Mesothelial cell of epicardium (in vitro differentiated cells): ENCODE measurements at places on chromosomes 7 and 10. TPM values are rescaled to one million over a fixed set of nuclear protein-coding genes. Genes with fewer than 3 reads are reported as not detected.

DNA sequence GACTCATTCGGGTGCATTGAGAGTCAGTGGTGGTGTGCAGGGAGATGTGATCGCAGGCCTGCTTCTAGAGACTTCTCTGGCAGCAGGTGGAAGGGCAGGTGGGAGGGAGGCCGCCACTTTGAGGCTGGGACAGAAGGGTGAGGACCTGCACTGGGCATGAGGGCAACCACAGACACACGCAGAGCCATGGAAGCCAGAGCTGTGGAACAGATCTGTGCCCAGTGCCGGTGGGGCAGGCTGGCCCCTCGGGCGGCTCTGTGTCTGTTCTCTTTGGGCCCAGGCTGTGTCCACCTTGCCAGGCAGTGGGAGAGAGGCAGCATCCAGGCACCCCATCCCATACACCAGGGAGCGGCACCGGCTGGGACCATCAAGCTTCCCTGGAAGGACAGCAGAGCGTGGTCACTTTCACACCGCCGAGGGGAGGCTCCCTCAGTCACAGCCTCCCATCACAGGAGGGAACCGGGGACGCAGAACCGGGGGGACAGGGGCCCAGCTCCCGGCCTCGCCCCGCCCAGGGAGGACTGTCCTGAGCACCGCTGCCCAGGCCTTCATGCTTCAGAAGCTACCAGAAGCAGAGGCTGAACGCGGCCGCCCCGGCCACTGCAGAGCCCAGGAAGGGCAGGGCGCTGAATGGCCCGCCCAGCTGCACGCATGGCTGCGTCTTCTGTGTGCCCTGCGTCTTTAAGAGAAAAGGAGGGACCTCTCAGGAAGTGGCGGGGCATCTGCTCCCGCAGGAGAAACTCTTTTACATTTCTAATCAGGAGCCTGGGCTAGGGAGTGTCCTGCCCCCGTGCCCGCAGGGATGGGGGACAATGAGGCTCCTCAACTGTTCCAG, 32.1 kb downstream of the EN2 start:
- H3K27ac ChIP-seq = no peak overlapping the region
- no peak for DNase-seq
- H3K4me3 ChIP-seq = peak overlapping the region; percentile 65

The HMX2 gene
- not detected in 3 replicates for total RNA-seq

The STEAP1B gene
- 0.29 to 0.58 TPM in 2 of 3 replicates, not detected in the other for total RNA-seq

GRCh38 chr7:82396343-82396742, 47.2 kb downstream of the CACNA2D1 start:
- no peak overlapping the region for H3K27ac ChIP-seq
- no peaks in the 10 kb centered on the region for H3K27me3 ChIP-seq
- peaks cover 3% of the 10 kb centered on the region for H3K36me3 ChIP-seq
- no peak overlapping the region for H3K4me3 ChIP-seq
- no peak for DNase-seq

- H3K27ac ChIP-seq = no peak overlapping the region
- peaks cover 4% of the 10 kb centered on the region for H3K4me1 ChIP-seq
- no peak for DNase-seq
- no peak overlapping the region for H3K4me3 ChIP-seq
These were observed 180.5 kb downstream of the SUGCT start for GRCh38 chr7:40315277-40315676.
